NCI-H526 treated with DMSO at 0.1 percent for 48 hours (cell line): ENCODE measurements at places on chromosomes 2 and 18.
A peak's percentile ranks its signal among the peaks of the same experiment; 100 is the strongest.

- DNase-seq: no peak
Observed at GRCh38 chr18:39647627-39648534, 2082.3 kb upstream of the CELF4 start.

GRCh38 chr2:111111101-111111755, 9.5 kb upstream of the BCL2L11 start:
- DNase-seq: no peak

- no peak for DNase-seq
Observed at GRCh38 chr2:146370826-146371225, 1474.0 kb upstream of the ACVR2A start.

DNA sequence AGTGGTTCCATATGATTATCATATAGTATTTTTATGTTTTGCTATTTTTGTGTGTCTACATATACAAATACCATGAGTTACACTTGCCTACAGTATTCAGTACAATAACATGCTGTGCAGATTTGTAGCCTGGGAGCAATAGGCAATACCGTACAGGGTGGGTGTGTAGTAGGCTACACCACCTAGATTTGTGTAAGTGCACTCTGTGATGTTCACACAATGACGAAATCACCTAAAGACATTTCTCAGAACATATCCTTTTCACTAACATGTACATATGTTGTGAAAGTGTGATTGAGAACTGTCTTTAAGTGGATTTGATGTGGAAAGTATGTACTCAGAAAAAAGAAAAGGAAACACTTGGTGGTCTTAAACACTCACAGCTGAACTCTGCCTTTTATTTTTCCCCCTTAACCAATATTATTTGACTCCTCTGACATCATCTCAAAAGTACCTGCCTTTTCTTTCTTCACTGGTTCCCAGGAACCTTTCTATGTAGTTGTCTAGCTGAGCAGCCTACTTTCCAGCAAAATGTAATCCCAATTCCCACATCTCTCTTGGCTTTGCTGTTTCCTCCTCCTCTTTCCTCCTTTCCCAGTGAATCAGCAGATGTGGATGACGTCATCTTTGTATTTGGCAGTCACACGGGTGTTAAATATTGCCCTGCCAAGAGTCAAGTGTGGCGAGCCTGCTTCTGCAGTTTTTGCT, 47.7 kb downstream of the OSBPL6 start:
- no peak for DNase-seq

DNA sequence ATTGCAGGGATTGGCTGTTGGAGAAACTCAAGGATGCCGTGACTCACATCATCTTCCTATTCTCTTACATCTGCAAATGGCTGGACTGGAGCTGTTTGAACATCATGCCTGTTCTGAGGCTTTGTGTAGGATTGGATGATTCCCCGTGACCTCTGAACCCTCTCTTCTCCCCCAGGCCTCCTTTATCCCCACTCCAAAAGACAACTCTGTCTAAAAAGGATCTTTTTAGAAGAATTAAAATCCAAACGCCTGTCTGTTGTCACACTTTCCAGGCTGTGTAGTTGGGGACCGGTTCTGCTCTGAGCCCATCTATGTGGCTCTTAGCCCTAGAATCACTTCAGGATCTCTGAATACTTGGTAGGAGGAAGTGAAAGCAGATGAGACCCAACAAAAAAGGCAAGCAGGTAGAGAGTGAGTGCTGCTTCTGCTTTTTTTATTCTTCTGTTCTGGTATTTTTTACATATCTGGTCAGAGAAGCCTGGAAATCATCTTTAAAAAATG, 565 bp downstream of the SP140 start:
- no peak for DNase-seq

- peak; percentile 29 for DNase-seq
Observed at GRCh38 chr2:23595601-23596251, 210.7 kb downstream of the KLHL29 start.

- no peak for DNase-seq
Observed at GRCh38 chr2:158205215-158205614, 103.5 kb downstream of the UPP2 start.

- no peak for DNase-seq
Observed at GRCh38 chr18:45792506-45793263, 32.8 kb upstream of the SIGLEC15 start.

DNA sequence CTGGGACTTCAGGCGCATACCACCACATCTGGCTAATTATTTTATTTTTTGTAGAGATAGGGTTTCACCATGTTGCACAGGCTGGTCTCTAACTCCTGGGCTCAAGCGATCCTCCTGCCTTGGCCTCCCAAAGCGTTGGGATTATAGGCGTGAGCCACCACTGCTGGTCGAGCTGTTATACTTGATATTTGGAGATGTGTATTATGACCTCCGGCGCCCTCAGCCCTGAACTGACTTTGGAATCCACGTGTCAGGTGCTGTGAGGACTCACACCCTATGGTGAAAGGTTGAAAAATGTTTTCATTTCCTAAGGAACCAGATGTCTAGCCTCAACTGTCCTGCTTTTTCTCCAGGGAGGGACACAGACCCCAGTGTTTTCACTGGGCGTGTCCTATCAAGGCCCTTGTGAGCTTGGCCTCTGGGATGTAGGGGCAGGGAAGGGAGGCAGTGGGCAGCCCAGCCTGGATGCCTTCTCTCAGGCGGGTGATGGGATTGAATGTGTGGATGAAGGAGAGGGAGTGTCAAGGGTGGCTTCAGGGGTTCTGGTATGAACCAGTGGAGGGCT, 56.4 kb upstream of the HAAO start:
- no peak for DNase-seq

DNA sequence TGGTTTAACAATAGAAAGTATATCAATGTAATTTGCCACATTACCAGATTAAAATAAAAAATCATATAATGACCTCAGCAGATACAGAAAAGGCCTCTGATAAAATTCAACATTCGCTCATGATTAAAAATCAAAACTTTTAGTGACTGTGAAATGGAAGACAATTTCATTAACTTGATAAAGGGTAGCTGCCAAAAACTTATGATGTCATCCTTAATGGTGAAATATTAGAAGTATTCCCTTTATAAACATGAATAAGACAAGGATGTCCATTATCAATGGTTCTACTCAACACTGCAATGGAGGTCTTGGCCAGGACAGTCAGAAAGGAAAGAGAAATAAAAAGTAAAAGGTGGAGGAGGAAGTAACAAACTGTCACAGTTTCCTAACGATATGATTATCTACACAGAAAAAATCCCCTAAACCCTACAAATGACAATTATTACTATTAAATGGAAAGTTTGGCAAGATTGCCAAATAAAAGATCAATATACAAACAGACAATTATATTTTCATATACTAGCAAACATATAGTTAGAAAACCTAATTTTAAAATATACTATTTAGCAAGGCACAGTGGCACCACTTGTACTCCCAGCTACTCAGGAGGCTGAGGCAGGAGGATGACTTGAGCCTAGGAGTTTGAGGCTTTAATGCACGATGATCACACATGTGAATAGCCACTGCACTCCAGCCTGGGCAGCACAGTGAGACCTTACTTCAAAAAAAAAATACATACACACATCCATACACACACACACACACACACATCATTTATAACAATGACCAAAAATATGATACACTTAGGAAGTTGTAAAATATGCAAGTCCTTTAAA, 12.8 kb downstream of the METTL8 start:
- DNase-seq: no peak

GRCh38 chr2:143640826-143641225, 511.6 kb downstream of the ARHGAP15 start:
- DNase-seq: no peak

DNA sequence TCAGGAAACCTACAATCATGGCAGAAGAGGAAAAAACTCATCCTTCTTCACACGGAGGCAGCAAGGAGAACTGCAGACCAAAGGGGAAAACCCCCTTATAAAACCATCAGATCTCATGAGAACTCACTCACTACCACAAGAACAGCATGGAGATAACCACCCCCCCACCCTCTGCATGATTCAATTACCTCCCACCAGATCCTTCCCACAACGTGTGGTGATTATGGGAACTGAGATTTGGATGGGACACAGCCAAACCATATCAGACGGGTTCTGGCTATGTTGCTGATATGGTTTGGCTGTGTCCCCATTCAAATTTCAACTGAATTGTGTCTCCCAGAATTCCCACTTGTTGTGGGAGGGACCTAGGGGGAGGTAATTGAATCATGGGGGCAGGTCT, 28.7 kb upstream of the CCDC150 start:
- DNase-seq: no peak

GRCh38 chr2:5367321-5367720, 324.9 kb upstream of the SOX11 start:
- DNase-seq: no peak

DNA sequence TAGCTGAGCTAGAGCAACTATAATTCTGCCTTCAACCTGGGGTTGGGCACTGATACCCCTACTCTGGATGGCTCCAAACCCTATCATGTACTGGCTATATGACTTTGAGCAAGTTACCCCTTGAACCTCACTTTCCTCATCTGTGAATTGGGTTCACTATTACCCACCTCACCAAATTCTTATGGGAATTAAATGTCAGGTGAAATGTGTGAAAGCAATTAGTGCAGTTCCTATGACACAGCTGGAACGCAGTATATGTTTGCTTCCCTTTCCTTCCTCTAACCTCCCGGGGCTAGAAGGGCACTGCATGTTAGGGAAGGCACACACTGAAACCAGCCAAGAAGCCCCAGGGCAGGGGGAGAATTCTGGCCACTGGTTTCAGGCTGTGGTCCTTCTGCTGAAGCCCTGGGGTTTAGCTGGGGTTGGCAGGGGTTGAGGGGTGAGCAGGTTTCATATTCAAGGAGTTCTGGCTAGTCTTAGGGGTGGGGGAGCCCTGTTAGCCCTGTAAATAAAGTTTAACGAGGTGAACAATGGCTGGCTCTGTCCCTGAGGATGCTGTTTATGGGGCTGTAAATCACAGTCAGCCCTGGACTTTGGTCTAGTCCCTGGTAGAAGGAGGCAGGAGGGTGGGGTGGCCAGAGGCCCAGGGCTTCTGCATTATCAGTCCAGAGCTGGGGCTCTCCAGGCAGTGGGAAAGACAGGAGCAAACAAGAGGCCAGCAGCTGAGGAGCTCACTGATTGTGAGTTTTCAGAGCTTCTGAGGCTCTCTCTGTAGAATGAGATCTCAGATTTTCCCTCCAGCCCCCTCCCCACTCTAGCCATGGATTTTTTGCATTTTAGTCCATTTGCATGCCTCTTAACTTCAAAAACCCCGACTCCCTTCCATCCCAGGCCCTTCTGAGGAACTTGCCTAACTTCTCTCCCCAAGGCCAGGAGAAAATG, 8.0 kb downstream of the PKDCC start:
- DNase-seq: peak; percentile 16

DNA sequence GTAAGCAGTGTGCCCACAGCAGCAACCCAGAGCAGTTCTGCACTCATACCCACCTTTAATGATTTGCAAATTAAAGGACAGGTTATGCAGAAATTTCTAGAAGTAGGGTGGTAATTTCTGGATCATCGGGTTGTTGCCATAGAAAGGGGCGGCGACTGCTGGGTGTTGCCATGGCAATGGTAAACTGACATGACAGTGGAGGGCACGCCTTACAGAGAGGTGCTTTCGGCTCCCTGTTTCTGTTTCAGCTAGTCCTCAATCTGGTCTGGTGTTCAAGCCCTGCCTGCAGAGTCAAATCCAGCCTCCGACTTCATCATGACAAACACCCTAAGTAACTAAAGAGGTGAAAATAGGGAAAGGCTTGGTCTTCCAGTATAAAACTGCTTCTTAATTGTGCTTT, 667.7 kb downstream of the SOCS6 start:
- DNase-seq: no peak

DNA sequence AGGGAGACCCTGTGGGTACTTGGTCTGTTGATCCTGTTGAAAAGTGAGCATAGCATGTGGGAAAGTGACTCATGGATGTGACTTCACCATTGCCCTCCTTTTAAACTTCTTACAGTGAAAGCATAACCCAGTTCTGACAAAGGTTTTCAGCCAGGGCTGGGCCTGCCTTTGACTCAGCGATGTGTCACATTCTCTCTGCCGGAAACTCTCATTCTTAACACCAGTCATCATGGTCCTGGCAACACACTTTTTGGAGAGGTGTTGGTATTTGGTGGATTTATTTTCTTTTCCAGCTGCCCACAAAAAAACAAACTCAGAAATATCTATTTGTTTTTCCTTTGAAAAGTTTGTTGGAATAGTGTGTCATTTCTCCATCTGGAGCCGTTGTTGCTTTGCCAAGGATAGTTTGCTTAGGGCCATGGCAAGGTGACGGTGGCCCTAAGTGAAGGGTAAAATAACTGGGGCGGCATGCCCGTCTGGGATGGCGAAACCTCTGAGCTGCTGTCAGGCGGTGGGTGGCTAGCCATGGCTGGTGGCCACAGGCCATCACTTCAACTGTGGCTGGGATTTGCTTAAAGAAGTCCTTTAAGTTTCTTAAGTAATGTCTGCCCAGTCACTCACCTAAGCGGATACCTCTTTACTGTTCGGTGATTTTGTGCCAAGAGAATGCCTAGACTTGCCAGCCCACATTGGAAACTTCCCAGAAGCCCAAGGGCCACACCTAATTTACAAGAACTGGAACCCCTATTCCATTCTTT, 123.3 kb downstream of the LTBP1 start:
- DNase-seq: no peak

GRCh38 chr2:182300608-182301007, 126.2 kb downstream of the PDE1A start:
- DNase-seq: no peak

- no peak for DNase-seq
Observed at GRCh38 chr2:45258311-45258710, 249.1 kb upstream of the SIX2 start.

DNA sequence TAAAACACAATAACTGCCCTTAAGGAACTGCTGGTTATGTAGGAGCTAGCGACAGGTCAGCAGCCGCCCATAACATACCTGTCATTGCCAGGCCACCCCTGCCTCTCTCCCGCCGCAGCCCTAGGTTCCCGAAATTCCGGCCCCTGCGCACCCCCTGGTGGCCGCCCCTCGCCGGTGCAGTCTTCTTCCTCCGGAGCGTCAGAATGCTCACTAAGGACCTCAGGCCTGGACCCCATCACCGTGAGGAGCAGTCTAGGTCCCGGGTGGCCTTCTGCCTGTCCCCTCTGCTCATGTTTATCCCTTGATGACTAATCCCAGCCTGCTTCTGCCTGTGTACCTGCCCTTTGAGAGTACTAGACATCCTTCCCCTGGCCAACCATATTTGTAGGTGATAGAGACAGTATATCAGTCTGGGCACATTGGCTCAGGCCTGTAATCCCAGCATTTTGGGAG, 115.7 kb upstream of the SLC1A4 start:
- peak; percentile 32 for DNase-seq

- DNase-seq: no peak
Observed at GRCh38 chr18:79353267-79353666, 42.5 kb upstream of the NFATC1 start.

GRCh38 chr18:64372850-64373249, 224.0 kb upstream of the LINC00305 start:
- DNase-seq: no peak

GRCh38 chr18:29594493-29594892, 1417.6 kb upstream of the CDH2 start:
- no peak for DNase-seq

- DNase-seq: peak; percentile 30
Observed at GRCh38 chr2:146661473-146662096, 1183.2 kb upstream of the ACVR2A start.

DNA sequence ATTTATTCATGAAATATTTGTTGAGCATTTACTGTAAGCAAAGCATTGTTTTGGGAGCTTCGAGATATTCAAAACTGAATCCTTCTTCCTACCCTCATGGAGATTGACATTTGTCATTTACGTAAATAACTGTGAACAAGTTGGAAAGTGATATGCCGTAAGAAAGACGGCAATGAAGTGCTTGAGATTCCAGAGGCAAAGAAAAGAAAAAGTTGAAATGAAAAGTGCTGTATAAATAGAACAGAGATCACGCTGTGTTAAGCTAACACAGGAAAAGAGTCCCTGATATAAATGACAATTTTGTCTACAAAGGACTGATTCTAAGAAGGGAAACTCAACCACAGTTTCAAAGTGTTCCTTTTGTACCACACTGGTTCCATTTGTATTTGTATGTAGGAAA, 1.8 kb downstream of the CHRNA1 start:
- DNase-seq: no peak
